ENCODE measurements at places on chromosomes 13 and 19.

DNA sequence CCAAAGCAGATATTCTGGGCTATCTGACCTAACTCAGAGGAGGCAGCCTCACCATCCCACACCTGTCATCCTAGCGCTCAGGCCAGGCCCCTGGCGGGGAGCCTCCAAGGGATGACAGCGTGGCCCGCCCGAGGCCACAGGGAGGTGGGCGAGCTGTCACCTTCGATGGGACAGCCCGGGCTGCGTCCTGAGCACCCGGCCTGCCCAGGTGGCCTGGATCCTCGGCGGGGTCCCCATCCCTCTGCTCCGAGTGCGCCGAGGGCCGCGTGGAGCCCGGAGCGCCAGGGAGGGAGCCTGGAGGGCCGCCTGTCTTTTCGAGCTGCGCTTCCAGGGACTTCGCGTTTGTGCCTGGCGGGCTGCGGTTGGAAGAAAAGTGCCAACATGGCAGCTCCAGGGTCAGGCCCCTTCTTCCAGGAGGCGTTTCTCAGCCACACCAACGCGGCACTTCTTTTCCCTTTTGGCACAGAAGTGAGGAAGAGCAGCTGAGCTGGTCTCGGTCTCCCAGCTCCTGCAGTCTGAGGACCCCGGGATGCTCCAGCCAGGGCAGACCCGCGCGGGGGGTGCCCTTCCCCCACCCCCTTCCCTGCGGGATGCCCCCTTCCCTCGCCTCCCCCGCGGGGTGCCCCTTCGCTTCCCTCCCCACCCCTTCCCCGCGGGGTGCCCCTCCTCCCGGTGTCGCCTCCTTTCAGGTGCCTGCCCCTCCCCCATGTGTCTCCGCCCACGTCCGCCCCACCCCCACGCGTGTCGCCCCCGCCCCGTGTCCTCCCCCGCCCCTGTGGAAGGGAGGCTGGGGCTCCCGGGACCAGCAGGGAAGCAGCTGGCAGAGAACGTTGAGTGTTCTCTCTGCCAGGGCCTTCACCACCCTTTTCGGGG lies 42.3 kb downstream of the GJA3 start:
- DNase-seq: peak; percentile 44

DNA sequence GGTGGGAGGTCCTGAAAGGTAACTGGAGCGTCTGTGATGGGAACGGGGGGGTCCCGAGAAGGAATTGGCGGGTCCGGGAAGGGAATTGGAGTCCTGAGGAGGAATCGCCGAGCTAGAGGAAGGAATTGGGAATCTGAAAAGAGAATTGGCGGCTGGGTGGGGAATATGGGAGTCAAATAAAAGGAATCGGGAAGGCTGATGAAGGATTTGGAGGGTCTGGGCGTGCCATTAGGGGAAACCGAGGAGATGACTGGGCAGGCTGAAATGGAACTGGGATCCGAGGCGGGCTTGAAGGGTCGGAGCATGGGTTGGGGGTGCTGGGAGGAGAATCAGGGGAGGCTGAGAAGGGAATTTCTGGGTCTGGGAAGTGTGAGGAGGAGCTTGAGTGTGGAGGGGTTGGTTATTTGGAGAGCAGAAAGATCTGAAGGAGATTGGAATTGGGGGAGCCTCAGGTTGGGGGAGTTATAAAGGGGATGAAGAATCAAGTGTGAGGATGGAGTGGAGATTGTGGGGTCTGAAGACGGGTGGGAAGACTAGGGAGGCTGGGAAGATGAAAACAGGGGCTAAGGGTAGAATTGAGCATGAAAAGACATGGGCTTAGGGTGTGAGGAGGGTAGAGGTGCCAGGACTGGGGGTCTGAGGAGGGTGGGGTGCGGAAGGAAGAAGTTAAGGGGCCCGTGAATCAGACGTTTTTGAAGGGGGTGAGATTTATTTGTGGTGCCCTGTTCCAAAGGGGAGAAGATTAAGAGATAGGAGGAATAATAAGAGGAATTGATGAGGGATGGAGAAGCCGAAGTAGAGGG lies 718 bp downstream of the ACTN4 start:
- DNase-seq: no peak

DNA sequence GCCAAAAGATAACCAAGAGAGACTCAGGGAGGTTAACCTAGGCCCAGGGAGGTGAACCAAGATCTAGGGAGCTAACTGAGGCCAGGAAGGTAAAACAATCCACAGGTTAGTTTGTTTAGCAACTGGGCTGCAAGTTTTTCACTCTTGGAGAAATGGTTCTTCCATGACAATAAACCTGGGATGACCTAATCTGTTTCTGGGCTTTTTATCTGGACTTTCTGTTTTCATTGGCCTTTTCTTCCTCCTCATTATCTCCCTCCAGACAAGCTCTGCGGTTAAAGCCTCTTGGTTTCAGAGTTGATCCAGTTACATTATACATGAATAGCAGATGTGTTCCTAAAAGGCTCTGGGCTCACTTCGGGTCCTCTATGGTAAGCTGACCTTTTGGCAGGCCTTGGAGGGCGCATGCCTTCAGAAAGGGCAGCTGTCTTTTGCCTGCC lies 44.2 kb downstream of the PCDH8 start:
- no peak for DNase-seq

GRCh38 chr13:99173606-99174005 lies 27.0 kb upstream of the UBAC2 start:
- DNase-seq: no peak
